Fibroblast of skin of abdomen (primary cell): ENCODE measurements at places on chromosomes 5 and 9.

GRCh38 chr5:8844847-8845246 is 701.0 kb downstream of the SEMA5A start:
- no peak for DNase-seq

DNA sequence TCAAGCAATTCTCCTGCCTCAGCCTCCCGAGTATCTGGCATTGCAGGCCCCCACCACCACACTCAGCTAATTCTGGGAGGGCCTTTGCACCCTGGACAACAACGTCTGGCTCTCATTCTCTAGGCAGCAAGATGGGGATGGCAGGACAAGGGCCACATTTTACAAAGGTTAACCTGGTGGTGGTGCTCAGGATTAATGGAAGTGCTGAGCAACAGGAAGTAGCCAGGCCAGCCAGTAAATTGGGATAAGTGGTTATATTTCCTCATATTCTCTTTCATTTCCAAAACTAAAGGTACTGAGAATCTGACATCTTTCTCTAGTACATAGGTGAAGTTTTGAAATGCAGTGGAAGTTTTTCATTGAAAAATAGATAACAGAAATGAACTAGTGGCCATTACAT is 24.7 kb upstream of the ASPN start:
- no peak for DNase-seq

GRCh38 chr5:129903466-129904101 is 681 bp upstream of the CHSY3 start:
- DNase-seq, result no peak

- no peak for DNase-seq
These were observed 42.7 kb downstream of the NKD2 start for GRCh38 chr5:1051366-1051720.

GRCh38 chr5:115460472-115460871 is 84.1 kb downstream of the FEM1C start:
- peak; percentile 84 for DNase-seq

DNA sequence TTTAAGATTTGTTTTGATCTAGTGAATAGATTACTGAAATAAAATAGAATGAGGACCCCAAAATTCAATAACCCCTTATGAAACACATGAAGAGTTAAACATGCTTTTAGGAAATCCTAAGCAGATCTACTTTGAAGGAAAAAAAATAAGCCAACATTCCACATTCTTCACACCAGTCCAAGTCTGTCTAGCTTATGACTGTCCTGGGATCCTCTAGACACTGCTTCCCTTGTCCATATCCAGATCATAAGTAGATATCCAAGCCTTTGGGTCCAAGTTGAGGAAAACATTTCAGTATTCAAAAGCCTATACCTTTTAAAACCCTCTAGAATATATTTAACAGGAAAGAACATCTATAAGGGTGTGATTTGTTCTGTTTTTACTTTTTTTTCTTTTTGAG is 58.8 kb upstream of the MINAR2 start:
- no peak for DNase-seq

GRCh38 chr5:170301981-170302652 is 4.5 kb upstream of the LCP2 start:
- no peak for DNase-seq

GRCh38 chr5:87210743-87211142 is 56.9 kb upstream of the RASA1 start:
- DNase-seq, result no peak

DNA sequence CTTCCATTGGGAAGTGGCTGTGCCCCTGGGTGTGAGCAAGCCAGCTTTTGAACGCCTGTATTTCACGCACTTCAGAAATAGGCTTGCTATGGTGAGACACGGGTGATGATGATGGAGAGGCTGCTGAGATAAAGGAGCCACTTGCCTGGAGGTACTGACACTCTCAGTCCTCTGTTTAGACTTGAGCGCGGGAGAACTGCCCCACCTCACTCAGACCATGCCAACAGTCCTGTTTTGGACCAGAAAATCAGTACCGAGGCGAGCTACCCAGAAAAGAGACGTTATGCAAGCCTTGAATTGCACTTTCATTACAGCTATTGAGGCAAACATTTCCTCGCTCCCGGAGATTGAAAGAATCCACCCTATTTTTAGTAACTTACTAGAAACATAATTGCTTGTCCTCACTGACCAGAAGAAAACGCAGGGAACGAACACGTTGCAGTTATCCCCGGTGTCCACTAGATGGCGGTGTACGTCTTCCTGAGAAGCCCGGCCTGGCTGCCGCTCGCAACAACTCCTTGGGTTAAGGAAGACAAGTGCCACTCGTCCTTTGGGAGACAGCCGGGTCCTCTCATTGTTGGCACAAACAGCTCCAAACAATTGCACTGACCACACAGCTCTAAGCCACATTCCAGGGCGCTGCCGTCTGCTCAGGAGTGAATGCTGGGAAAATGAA is 142.4 kb downstream of the PSAT1 start:
- peak; percentile 89 for DNase-seq

GRCh38 chr9:38638881-38639576 is 18.6 kb upstream of the ANKRD18A start:
- no peak for DNase-seq

DNA sequence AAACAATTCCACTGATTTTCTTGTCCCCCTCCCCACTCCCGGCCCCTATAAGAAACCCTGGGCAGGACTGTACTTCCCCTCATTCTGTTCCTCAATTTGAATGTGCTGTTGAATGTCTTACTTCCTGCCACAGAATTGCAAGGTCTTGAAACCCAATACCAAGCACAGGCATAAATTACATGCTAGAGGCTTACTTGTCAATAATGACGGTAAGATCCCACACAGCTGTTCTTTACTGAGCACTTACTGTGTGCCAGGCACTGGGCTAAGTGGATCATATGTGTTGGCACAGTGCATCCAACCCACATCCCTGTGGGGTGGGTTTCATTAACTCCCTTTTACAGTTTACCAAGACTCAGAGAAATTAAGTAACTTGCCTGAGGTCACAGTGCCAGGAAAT is 63.4 kb downstream of the MVB12B start:
- no peak for DNase-seq

GRCh38 chr5:173564106-173564505 is 52.3 kb downstream of the BOD1 start:
- DNase-seq, result no peak

GRCh38 chr9:8221462-8221861 is 421.9 kb upstream of the DMAC1 start:
- no peak for DNase-seq

DNA sequence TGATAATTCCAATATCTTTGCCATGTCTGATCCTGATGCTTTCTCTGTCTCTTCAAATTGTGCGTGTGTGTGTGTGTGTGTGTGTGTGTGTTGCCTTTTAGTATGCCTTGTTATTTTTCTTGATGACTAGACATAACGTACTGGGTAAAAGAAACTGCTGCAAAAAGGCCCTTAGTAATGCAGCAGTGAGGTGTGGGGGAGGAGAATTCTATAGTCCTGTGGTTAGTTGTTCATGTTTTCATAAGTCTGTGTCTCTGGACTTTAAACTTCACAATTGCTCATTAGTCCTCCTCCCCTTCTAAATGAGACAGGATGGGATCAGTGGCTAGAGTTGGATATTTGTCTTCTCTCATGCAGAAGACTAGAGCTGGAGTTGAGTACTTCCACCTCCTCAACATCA is 346.2 kb upstream of the IRX1 start:
- DNase-seq, result no peak

DNA sequence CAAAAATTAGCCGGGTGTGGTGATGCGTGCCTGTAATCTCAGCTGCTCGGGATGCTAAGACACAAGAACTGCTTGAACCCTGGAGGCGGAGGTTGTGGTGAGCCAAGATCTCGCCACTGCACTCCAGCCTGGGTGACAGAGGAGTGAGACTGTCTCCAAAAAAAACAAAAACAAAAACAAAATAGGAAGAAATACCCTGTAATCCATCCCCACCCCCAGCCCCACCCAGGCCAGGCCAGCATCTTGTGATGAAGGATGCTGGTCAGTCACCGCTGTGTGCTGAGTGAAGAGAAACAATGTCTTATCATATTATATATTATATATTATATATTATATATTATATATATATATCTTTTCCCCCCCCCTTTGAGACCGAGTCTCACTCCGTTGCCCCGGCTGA is 15.4 kb upstream of the CCIN start:
- DNase-seq, result no peak

GRCh38 chr9:135959814-135960213 is 1.4 kb downstream of the UBAC1 start:
- DNase-seq, result no peak

DNA sequence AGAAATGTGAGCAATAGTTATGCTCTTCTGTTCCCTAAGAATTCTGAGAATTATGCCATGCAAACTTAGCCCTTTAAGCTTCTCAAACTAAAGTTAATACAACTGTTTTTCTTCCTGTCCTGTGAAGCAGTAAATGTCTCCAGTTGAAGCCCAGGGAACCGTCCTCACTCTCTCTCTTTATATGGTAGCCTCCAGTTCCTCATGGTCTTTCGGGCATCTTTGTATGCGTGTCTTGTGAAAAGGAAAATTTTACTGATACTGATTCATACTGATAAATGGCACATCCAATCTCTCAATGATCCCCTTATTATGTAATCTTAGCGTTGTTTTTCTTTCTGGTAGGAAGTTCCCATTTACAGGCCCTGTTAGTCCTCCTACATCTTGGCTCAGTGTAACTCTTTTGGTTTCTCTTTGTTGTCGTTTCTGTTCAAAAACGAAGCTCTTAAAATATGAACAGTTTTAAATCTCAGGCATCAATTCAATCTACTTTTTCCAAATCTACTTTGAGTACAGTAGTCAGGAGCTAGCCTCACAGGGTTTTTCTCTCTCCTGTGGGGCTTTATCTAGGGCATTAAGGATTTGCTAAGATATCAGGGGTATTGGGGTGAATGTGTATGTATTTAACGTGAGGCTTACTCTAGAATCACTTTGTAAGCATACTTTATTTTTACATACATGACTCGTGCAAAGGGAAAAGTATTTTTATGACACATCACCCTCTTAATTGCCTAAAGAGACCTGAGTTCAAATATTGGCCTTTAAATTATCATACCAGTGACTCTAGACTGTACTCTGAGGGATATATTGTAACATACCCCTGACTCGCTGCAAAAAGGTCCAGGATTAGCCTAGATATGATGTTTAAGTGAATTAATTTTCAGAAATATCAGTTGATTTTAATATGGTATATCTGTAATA is 258.0 kb downstream of the NR3C1 start:
- peak; percentile 37 for DNase-seq

DNA sequence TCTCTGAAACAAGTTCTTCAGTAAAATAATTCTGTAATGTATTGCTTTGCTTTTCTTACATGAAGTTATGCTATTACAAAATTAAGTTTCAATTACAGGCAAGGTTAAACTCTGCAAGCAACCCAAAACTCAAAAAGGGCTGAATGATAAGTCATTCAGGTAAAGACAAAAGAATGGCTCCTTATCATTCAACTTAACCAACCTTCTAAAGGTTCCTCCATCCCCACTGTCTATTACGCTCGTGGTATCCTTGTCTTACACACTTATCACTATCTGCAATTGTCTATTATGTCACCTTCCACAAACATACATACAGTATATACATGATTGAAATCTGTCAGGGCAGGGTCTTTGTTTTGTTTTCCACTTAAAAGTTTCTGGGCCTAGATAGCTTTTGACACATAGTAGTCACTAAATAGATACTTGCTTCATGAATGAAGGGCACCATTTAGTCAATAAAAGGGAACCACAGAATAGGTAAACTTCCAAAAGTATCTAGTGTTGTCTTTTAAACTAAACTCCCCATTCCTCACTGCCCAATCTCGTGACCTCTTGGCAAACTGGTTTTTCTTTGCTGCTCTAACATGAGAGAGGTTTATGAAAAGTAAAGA is 6.9 kb downstream of the RPL37 start:
- no peak for DNase-seq

- DNase-seq, result no peak
These were observed 664 bp upstream of the RAB3C start for GRCh38 chr5:58582019-58582802.

DNA sequence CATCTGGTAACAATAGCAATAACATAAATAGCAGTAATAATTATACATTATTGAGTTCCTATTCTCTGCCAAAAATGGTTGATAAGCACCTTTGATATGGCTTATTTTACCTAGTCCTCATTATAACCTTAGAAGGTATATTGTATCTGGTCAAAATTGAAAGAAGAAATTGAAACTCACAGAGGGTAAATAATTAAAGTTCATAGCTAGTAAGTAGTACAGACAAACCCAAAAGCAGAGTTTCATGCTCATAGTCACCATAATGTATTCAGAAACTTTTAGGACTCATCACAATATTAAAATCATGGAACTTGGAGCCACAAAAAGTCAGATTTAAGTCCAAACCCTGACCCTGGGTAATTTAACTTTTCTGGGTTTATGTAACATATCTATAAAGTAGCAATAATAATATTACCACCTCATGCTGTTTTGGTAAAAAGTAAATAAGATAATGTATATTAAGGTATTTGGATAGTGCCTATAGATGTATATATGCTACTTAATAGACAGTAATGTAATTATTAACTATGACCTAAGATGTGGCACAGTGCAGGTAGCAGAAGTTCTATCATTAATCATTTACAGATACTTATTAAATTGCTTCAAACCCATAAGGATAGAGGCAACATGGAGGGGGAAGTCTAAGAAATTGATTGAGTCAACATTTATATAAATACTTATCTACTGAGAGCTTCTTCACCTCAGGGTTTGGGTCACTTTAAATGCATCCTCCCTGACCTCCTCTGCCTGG is 32.4 kb downstream of the STK32A start:
- DNase-seq, result no peak

DNA sequence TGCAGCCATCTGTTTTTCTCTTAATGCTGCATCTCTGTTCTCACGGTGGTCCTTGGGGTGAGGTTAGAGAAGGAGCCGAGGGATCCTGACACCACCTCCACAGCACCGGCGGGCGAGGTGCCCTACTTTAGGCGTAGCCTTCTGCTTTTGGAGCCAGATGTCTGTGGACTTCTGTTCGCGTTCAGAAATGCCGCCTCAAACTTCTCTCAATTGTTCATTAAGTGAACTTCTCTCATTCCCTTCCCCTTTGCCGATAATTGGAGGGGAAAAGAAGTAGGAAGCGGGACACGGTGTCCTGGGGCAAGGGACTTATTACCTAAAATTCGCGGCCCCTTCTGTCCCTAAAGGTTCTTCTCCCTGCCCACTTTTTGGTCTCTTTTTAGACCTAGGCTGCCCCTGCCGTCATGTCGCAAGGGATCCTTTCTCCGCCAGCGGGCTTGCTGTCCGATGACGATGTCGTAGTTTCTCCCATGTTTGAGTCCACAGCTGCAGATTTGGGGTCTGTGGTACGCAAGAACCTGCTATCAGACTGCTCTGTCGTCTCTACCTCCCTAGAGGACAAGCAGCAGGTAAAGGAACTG is 455 bp downstream of the KIF20A start:
- DNase-seq, result no peak
